NCI-H524 (cell line): ENCODE measurements at places on chromosomes 12 and 14.

DNA sequence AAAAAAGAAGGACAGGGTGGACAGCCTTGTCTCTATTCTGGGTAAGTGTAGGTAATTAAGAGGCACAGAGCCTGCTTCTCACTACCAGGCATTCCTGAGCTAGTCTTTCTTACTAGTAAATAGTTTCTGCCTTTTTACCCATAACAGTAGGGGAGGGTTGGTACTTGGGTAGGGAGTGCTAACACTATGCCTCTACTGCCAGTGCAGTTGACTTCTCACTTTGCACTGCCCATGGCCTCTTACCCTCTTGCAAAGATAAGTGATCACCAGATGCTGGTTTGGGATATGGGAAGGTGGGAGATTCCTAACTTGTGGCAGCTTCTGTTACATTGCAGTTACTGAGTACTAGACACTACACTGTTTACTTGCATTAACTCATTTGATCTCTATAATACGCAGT lies 11.6 kb downstream of the AHSA1 start:
- no peak for DNase-seq

DNA sequence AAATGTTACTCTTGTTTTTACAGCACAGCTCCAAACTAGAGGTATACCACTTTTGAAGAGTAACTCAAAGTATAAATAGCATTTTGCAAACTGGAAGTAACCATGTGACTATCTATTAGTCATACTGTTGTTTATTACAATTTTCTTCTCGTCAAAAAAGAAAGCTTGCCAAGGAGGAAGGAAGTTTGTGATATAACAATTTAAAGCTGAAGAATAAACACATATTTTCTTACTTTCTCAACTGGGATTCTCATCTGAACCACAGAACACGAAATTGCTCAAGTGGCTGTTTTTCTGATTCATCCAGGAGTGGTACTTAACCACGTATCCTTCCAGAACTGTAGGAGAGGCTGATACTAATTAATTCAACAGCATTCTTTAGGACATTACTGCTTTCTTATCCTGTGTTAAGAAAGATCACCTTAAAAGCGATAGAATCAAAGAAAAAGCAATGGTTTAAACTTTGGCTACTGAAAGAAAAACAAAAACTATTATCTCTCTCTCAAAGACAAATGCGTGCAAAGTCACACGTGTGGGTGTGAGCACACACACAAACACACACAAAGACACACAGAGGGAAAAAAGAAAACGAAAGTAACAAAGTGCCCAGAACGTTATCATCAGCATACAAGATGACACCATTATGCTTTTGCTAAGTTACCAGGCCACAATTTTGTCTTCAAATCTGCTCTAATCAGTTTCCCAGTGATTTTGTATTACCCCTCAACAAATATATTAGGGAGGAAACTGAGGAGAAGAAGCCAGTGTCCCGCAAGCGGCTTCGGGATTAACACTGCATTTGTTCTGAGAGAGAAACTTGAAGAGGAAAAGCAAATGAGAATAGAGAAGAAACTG lies at the start of gene CLEC2B:
Gene CLEC2B, minus strand, starts transcription at position 48 of the 855 bp plus-strand sequence.
- no peak for DNase-seq

GRCh38 chr12:21751517-21751916 lies 23.0 kb downstream of the KCNJ8 start:
- DNase-seq, result no peak

DNA sequence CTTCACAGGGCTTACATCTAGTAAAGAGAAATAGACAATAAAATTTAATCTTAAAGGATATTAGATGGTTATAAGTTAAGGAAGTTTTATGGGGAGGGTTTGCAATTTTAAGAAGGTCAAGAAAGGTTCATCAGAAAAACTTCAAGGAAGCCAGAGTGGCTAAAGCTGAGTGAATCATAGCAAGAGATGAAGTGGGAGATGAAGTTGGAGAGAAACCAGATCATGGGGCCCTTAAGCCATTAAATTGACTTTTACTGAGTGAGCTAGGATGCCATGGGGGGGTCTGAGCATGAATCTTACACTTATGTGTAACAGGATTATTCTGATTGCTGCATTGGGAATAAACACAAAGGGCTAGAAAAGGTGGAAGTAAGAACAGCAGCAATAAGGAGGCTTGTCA lies 189.2 kb downstream of the LRIG3 start:
- DNase-seq, result no peak

DNA sequence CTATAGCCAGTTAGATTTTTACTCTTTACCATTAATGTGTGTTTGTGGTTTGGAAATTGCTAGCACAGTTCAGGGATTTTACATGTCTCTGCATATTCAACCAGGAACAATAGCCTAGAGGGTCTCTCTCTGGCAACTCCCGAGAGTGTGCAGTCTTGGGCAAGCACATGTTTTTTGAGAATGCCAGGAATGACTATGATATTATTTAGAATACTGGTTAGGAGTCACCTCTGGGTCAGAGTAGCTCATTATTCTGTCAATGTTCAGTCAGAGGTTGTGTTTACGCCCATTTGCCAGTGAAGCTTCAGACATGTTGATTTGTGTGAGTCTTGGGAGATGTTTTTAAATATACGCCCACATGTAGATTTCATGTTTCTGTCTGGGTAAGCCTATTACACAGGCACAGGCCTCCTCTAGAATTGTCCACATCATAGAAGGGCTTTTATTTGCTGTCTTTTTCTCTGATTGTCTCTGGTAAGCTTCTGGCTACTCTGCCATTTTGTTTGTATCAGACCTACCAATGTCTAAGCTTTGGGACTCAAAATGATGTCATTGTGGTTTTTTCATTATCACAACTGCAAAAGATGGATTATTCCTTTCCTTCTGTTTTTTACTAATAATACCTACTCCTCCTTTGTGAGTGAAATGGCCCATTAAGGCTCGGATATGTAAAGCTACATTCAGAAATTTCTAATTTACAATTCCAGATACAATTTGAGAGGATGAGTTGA lies 203.1 kb upstream of the PPFIA2 start:
- no peak for DNase-seq

DNA sequence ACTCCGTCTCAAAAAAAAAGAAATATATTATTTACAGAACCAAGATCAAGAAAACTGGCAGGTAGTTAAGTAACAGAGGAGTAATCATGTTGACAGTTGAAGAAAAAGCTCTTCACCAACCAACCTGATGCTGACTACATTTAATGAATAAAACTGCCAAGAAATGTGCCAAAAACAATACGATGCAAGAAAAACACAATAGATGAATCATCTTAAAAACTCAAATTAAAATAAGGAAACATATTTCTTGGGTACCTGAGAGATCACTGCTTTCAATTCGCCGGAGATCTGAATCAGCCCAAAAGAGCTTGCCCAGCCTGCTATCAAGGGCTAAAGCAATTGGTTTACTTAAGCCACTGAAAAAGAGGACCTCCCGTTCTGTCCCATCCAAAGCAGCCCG lies 76.4 kb downstream of the BCL2L14 start:
- DNase-seq, result no peak

DNA sequence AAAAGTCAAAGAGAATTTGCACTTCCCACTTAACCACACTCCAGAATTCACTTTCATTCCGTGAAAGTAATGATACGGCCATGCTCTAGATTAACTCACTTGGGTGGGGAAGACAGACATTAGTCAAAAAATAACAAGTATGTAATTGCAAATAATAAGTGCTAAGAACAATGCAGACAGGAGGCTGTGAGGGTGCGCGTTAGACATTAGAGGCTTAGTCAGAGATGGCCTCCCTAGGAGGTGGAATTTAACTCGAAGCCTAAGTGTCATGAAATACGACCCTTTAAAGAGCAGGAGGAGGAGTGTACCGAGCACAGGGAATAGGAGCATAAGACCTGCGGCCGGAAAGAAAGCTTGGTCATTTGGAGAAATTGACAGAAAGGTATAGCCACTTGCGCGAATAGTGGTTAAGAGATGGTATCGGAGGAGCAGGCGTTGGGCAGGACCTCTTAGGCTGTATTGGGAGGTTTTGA lies 628 bp downstream of the SNRPF start:
- peak; percentile 25 for DNase-seq

DNA sequence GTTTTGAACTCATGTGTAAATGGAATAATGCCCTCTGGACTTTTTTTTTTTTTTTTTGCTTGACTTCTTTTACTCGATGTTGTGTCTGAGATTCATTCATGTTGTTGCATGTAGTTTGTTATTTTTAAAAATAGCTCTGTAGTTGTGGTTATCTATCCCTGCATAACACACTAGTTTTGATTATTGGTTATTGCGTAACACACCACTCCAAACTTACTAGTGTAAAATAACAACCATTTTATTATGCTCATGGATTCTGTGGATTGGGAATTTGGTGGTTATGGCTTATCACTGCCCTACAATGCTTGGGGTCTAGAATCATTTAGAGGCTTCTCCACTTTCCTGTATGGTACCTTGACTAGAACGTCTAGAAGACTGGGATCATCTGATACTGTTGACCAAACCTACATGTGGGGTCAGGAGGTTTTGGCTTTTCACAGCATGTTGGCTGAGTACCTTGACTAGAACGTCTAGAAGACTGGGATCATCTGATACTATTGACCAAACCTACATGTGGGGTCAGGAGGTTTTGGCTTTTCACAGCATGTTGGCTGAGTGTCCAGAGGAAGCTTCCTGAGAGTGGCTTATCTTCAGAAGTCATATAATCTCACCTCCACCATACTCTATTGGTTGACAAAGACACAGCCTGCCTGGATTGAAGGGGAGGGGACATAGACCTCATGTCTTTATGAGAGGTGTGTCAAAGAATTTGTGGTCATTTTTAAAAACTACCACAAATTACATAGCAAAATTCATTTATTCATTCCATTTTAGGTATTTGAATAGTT lies 11.6 kb downstream of the VRK1 start:
- no peak for DNase-seq

DNA sequence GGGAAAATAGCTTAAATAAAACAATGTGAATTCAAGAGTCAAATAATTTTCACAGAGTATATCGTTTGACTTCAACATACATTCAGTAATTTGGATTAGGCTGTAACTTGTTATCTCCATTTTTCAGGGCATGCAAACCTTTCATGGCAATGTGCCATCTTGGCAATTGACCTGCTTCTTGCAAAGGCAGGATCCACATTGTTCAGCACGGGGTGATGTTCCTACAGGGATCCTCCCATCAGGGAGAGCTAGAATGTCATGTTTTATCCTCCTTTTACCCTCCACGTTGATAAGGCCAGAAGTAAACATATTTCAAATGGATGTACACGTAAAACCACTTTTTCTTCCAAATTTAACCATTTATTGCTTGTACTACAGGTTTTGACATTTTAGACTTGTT lies 314.4 kb downstream of the GALC start:
- DNase-seq, result no peak

GRCh38 chr12:80935111-80935510 lies 2.6 kb downstream of the LIN7A start:
- DNase-seq, result no peak

GRCh38 chr12:64522316-64522715 lies 70.4 kb downstream of the TBK1 start:
- no peak for DNase-seq

DNA sequence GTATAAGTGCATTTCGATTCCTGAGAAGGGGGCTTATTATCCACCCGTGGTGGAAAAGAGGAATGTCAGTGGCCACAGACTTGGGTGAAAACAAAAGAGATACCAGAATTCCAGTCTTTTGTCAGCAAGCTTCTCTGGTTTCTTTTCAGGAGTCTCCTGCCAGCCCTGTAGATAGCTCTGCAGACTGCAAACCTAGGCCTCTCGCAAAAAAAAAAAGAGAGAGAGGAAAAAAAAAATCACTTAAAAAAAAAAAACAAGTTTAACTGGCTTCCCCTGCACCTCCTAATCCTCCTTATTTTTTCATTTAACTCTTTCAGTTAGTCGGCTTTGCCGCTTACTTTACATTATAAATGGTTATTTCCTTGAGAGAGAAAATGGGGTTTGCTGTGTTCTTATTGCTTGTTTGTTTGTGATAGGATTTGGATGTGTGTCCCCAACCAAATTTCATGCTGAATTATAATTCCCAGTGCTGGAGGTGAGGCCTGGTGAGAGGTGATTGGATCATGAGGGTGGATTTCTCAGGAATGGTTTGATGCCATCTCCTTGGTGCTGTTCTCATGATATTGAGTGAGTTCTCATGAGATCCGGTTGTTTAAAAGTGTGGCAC lies 170.0 kb downstream of the BCL11B start:
- no peak for DNase-seq

DNA sequence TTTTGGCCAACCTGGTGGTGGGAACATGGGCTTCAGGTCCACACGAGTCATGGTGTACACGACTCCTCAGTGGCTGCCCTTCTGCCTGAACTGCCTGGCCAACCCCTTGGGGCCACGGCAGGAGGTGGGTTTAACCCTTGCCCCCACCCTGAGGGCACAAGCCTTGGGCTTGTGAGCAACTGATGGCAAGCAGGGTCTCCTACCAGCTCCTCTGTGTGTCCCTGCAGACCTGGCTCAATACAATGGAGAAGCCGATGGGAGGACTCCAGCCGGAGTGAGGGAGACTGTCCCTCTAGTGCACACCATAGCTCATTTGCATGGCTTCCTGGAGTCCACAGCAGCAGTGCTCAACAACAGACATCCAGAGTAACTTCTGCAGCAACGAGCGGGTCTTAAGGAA lies 28.0 kb downstream of the JAG2 start:
- no peak for DNase-seq

- peak; percentile 58 for DNase-seq
These were observed 78.7 kb downstream of the TXNDC16 start for GRCh38 chr14:52473557-52473956.

- DNase-seq, result peak; percentile 62
These were observed 708 bp upstream of the ZBTB42 start for GRCh38 chr14:104800015-104800770.

- DNase-seq, result no peak
These were observed 190.0 kb upstream of the C14orf180 start for GRCh38 chr14:104389326-104390220.

- no peak for DNase-seq
These were observed 220.6 kb upstream of the RGS6 start for GRCh38 chr14:71711619-71712018.

DNA sequence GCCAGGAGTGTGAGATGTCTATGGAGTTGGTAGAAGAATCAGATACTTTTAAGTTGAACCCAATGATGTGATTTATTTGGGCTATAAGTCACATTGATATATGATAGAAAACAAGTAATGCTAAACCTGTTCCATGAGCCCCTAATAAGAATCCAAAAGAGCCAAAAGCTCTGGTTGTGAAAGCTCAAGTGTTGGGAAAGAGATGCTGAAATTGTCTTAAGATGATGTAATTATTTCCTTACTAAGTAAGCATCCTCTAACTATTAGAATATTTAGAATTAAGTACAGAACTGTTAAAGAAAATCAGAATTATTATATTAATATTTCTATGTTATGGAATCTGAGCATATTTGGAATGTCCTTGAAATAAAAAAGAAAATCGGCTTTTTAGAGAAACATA lies 17.6 kb upstream of the SLC2A13 start:
- DNase-seq, result no peak
